ENCODE measurements at places on chromosomes 4 and X. TPM values are rescaled to one million over a fixed set of nuclear protein-coding genes. Genes with fewer than 3 reads are reported as not detected.

GRCh38 chrX:13597874-13598273 lies 28.5 kb downstream of the EGFL6 start:
- DNase-seq: no peak

Gene TMEM35A
- total RNA-seq: 0.85 TPM

DNA sequence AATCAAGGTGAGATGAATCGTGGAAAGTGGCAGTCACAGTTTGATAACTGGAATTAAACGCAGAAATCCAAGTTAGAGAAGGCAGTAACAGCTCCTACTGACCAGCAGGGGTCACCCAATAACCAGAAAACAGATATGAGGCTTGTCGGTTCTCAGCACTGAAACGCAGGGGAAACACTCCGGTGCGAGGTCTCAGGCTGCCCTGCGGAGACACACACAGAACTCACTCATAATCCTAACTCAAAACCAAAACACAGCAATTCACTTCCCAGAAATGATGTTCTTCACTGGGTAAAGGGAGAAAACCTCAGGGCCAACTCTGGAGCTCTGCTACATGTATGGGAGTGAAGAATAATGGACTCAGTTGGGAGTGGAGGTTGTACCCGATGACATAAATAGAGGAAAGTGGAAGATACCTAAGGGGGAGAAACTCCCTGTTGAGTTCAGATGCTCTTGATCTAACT lies 384.4 kb downstream of the RAPGEF2 start:
- DNase-seq: no peak

GRCh38 chr4:38889143-38889542 lies 21.5 kb downstream of the FAM114A1 start:
- no peak for DNase-seq

Gene PTPN13
- total RNA-seq: 38.0 TPM

DNA sequence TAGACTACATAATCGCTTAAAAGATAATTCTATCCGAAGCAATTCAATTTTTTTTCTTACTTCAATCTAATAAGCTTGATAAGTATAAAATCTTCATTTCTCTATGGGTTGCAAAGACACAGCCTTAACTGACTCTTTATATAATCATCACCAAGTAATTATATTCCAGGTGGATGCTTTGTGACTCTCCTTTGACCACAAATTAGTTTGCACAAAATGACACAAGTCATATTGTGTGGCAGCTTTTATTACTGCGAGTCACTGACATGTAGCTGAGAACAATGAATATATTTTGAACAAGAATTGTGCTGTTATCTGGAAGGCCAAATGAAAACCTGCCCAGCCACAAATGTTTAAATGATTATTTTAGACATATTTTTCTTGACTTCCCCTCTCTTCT lies 1727.8 kb downstream of the ARAP2 start:
- DNase-seq: no peak

GRCh38 chr4:76687746-76688448 lies 210.0 kb downstream of the SOWAHB start:
- no peak for DNase-seq

GRCh38 chrX:132033166-132033565 lies 10.1 kb downstream of the STK26 start:
- DNase-seq: no peak

- no peak for DNase-seq
Observed at GRCh38 chr4:167185465-167185864, 48.8 kb downstream of the SPOCK3 start.

Gene YIPF7
- not detected for total RNA-seq

Gene KDR
- 0.67 TPM for total RNA-seq

- DNase-seq: no peak
Observed at GRCh38 chr4:102543030-102543928, 42.1 kb downstream of the NFKB1 start.

GRCh38 chr4:180394312-180394711 lies 1848.9 kb upstream of the TENM3 start:
- DNase-seq: no peak

GRCh38 chr4:18366892-18367291 lies 345.3 kb upstream of the LCORL start:
- DNase-seq: no peak

Gene NPY1R
- total RNA-seq: 0.22 TPM

DNA sequence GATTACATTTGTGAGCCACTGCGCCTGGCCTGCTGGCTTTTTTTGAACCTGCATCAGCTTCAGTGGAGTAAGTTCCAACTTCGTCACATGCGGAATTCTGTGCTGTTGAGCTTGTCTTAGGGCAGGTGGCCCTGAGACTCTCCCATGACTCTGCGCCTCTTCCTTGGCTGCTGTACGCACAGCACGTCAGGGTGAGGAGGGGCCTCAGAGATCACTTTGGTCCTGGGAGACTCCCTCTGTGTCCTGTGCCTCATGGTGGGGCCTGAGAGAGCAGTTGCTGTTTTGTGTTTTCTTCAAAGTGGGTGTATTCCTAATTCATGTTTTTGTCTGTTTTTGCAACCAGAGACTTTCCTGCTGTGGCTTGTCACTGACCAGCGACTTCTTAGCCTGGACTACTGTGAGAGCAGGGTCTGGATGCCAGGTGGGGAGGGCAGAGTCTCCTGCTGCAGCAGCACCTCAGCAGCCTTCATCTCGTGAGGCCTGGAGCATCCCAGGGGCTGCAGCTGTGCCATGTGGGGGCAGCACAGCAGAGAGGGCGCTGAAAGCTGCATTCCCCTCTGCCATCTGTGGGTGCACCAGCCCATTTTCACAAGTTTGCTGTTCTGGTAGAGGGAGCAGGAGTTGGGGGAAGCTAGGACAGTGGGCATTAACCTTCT lies 107.8 kb downstream of the TNIP2 start:
- no peak for DNase-seq

GRCh38 chrX:39260965-39261364 lies 459.7 kb downstream of the MID1IP1 start:
- no peak for DNase-seq

Gene TEC
- total RNA-seq: 0.35 TPM

GRCh38 chr4:153512162-153512852 lies 46.1 kb downstream of the TMEM131L start:
- no peak for DNase-seq

Measured in chondrocyte (in vitro differentiated cells).